ENCODE measurements at places on chromosomes 1 and 21.

- no peak for DNase-seq
These were observed 26.4 kb downstream of the CNST start for GRCh38 chr1:246592695-246593094.

- DNase-seq = peak; percentile 48
These were observed 4.0 kb upstream of the CAP1 start for GRCh38 chr1:40036574-40036973.

DNA sequence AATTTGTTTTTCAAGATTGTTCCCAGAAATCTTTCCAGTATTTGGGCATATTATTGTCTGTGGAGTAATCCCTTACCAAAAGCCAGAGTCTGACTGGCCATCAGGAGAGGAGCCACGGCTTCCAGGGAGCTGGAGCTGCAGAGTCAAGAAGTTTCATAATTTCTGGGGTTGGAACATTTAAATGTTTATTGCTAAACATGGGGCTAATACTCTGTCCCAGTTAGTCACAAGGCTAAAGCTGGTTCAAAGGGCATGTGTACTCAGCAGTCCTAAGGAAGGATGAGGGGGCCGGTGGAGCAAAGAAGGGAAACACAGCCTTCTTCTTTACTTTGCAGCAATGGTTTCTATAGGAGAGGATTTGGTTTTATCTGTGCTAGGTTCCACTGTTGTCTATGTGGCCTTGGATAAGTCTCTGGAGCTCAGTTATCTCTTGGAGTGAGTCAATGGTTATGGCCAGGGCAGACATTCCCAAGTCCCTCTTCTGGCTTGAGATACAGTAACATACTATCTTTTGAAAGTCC, 9.5 kb downstream of the DENND2D start:
- no peak for DNase-seq

DNA sequence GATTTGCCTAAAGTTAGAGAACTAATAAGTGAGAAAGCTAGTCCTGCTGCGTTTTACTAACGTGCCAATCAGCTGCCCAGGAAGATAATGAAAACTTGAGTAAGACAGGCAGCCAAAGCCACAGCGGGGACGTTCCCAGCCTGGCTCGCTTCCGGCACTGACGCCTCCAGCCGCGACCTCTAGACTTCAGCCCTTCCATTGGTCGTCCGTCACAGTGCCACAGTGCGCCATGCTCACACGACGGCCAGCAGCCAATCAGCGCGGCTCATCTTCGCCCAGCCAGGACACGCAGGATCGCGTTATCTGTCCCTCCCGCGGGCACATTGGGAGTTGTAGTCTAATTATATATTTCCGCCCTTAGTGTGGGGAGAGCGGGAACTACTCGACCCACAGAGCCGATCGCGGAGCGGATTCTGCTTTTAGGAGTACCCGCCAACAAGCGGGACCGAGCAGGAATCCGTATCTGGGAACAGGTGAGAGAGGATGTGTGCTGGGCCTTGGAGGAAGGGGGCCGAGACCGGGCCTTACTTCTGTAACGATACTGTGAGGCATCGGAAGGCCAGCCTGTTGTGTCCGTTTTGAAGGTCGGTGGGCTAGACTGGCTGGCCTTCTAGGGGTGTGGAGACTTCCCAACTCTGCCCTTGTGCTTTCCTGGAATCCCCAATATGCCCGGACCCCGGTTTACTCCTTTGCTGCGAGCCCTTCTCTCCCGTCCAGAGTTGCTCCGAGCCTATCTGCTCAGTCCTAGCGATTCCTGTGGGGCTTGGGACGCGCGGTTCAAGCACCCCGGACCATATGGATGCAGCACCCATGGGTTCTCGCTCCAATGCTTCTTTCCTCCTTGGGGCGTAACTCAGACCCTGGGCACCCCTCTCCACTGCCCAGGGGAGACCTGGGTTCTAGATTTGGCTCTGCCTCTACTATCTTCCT, at the start of gene FDPS:
Gene FDPS (plus strand): TSS at position 374 of the 930 bp plus-strand sequence. CDS start 924 bp downstream, outside the sequence.
- DNase-seq = peak; percentile 99

GRCh38 chr1:32353886-32354570, 8.3 kb downstream of the FAM229A start:
- peak; percentile 30 for DNase-seq

DNA sequence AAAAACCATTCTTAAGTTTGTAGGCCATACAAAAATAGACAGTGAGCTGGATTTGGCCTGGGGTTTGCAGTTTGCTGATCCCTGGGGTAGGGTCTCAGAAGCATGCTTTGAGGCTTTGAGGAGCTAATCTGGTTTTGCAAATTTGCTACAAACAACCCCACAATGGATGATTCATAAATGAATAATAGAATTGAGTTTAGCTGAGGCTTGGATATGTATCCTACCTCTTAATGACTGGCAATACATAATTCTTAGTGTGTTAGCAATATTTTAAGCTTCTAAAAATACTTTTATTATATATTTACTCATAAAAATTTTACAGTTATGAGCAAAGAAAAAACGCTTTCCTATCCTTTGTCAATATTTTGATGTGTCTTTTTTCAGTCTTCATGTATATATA, 50.6 kb downstream of the ROR1 start:
- DNase-seq = no peak

DNA sequence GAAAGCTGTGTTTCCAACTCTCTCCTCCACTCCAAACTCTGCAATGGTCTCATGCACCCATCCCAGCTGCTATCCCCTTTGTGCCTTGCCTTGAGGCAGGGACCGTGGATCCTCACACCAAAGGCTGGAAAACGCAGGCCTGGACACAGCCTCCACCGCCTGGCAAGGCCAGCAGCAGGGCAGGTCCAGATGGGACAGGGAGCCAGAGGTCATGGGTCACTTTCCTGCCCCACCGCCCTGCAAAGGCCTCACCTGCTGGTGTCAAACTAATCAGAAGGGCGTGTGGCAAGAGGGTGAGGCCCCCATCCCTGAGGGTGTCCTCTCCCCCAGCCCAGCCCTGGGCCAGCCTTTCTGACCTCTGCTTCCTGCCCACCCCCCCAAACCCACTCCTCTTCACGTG, 106.3 kb downstream of the PAX7 start:
- DNase-seq = no peak

DNA sequence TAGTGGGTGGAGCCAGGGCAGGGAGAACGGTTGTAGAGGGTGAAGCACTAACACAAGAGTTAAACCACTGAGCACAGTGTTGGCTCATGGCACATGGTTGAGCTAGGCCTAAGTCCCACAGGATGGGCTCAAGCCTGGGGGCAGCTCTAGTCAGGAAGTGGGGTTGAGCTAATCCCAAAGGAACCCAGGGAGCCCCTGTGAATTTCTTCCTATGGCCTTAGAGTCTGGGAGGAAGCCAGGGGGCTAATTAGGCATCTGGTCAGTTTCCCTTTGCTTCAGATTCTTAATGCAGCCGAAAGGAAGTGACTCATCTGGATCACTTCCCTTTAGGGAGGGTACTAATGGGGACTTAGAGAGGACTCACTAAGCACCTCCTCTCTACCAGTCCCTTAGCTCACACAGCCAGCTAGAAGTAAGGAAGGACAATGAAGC, 10.1 kb downstream of the CFAP45 start:
- DNase-seq = peak; percentile 80

DNA sequence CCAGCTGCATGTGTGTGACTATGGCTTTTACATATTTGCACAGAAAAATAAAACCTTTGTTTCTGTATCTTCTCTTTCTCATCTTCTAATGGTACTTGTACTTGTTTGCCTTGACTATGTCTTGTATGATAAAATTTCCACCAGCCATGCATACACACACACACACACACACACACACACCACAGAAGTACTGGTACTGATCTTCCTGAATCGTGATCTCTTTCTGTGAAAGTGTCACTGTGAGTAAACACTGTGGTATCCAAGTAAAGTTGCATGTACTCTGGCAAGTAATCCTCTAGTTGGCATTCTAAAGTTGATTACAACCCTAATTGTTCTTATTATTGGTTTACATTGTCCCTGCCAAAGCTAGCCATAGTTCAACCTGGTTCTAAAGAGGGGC, 176.7 kb downstream of the CRB1 start:
- DNase-seq = no peak

DNA sequence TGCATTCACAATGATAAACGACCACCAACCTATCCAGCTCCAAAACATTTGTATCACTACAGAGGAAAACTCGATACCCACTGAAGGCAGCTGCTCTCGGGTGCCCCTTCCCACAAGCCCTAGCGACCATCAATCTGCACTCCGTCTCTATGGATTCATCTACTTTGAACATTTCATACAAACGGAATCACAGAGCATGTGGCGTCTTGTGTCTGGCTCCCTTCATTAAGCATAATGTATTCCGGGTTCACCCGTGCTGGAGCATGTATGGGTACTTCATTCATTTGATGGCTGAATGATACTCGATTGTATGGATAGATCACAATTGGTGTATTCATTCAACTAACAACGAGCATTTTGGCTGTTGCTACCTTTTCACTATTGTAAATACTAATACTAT, 340.2 kb downstream of the SMYD3 start:
- DNase-seq = no peak

DNA sequence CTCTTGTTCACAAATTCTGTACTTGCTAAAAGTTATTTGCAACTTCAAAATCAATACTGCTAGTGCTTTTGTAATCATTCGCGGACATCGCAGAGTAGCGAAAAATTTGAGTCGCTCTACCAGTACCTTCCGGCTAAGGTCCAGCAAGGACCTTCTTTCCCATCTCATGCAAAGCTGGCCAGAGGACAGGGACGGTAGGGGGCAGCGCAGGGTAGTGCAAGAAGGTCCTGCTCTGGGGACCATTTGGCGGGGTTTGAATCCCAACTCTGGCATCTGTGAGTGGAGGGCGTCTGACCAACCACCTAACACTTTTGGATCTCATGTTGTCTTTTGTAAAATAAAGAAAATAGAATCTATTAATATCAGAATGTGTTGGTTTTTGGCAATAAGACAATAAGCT, 258.3 kb downstream of the SPATA17 start:
- no peak for DNase-seq

- DNase-seq = no peak
These were observed 60.0 kb upstream of the TRAPPC10 start for GRCh38 chr21:43951911-43952703.

DNA sequence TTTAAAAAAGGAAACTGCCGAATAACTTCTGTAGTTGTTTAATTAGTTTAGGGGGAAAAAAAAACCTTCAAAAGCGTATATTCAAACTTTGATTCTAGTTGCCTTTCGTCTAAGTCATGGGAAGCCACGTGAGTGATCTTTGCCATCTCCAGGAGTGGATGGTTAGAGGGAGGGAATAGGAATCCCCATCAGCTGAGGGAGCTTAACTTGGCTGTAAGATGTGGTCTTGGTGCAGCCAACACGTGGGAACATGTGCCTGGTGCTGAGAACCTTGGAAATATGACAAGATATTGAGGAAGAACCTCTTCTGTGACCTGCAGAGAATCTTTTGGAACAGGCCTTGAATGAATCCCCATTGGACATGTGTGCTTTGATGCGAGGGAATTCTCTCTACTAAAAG, 1.7 kb downstream of the BACE2 start:
- no peak for DNase-seq

DNA sequence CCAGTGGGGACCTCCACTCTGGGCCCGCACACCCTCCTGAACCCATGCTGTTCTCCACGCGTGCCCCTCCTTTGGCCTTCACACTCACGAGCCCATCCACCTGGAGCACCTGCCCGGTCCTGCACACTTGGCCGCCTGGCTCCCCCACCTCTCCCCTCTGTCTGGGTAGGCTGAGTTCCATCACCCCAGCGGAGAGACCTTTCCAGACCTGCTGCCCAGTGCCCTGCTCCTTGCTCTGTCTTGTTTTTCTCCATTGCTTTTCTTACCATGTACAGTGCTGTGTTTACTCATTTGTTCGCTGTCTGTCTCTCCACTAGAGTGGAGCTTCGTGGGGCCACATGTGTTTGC, 351.0 kb upstream of the VAMP3 start:
- DNase-seq = no peak

DNA sequence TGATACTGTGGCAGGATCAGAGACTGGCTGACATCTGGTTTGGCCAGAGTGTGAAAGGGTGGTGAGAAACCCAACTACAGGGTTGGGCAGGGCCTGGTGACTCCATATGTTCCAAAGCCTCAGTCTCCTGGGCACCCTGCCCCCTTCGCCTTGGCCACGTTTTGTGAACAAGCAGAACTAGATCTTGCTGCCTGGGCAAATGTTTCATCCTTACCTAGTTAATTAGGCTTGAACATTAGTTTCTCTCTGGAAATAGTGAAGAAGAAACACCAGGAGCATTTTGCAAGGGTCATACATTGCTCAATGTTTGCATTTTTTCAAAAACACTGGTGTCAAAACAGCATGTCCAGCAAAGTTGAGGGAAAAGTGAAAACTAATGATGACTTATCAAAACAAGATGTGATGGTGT, 60.5 kb downstream of the MAP3K7CL start:
- DNase-seq = no peak

GRCh38 chr1:22303816-22304215, 147.8 kb upstream of the ZBTB40 start:
- no peak for DNase-seq

DNA sequence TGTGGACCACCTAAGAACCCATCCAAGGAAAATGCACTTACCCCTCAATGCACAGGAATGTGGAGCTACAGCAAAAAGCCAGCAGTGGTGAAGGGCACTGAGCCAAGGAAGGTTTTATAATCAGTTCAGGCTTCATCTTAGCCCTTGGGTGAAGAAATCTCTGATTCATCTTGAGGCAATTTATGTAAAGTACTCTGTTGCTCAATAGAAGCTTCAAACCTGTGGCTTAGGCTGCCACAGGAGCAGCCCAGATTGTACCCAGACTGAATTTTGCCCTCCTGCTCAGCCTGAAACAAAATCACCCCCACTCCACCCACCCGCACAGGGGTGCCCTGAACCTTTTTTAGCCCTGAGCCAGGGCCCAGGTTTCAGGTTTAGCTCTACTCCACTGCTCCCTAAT, at the start of gene S100A12:
Gene S100A12 (minus strand): TSS at position 111 of the 400 bp plus-strand sequence. CDS start 1,029 bp downstream, outside the sequence.
- no peak for DNase-seq

GRCh38 chr1:213180833-213181232, 129.8 kb downstream of the RPS6KC1 start:
- DNase-seq = no peak

DNA sequence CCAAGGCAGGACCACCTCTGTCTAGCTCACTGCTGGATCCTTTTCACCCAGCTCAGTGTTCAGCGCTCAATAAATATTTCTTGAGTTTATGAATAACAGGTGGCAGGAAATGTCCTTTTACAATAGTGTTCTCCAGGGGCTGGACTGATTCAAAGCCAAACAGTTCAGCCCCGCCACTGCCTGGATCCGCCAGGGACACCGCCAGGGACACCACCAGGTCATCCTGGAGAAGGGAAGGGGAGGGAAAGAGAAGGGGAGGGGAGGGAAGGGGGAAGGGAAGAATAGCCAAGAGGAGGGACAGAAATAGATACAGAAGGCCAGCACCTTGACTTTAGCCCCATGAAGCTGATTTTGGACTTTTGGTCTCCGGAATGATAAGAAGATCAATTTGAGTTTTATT, 255.6 kb downstream of the GRIK3 start:
- no peak for DNase-seq

DNA sequence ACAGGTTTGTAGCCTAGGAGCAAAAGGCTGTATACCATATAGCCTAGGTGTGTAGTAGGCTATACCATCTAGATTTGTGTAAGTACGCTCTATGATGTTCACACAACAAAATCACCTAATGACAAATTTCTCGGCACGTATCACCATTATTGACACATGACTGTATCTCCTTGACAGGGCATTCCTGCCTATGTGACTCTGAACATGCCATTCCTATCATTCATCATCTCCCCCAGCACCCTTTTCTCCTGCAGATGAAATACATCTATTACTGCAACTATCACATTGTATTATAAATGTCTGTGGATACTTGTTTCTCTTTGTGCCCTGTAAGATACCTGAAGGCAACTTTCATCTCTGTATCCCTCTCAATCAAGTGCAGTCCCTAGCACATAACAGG, 29.9 kb downstream of the TP53BP2 start:
- DNase-seq = no peak

Measured in KBM-7 (cell line).